ENCODE measurements at places on chromosomes 6 and 20.

- DNase-seq, result no peak
Observed at GRCh38 chr6:135311446-135312200, 130.5 kb downstream of the MYB start.

DNA sequence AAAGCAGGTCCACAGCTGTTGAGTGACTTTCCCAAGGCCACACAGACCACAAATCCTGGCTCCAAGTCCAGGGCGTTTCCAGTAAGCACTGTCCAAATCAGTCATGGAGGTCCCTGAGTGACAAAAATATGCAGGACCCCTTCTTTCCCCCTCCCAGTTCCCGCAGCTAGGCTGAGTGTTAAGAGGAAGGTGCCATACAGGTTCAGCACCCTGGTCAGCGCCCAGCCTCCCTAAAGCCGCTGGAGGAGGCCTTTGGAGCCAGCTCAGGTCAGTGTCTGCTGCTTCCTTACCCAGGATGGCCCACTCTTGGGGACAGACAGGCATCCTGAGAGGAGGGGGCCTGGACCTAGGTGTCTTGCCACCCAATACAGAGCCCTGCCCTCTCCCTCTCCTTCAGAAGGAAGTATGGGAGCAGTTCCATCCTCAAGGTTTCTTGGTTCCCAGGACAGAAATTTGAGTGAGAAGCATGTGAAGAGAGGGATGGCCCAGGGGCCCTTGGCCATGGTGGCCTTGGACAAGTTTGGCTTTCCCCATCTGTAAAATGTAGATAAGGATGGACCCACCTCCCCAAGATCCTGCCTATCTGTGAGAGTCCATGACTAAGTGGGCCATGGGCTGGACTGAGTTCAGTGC is 13.2 kb downstream of the TMEM74B start:
- DNase-seq, result no peak

- no peak for DNase-seq
Observed at GRCh38 chr6:156396068-156396771, 381.0 kb upstream of the ARID1B start.

GRCh38 chr6:45054610-45055009 is 273.5 kb upstream of the RUNX2 start:
- no peak for DNase-seq

DNA sequence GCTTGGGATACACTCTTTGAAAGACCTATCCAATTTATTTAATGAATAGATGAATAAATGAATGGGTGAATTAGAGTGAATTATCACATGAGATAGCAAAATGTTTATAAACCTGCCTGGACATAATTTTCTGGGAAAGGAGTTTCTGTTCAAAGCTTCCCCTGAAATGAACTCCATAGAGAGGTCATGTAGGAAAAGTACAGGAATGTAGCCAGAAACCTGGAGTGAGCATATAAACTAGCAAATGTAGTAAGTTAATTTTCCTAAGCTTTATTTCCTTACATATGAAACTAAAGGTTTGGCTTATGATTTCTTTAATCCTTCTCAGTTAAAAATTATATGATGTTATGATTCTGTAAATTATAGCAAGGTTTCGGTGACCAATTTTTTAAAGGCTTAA is 380.3 kb upstream of the RSPO3 start:
- DNase-seq, result no peak

DNA sequence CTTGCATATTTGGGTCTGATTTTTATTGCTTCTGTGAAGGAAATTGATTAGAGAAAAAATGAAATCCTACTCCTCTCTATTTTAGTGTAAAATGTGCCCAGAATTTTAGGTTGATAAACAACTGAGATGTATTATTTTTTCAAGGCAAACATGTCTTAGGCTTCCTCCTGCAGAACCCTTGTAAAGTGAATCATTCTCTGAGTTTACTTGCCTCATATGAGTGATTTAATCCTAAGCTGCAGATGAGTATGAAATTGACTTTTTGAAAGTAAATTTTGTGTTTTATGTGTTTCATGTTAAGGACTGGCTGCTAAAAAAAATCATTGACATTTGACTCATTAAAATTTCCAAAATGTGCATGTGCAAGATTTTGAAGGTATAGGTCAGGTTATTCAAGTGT is 138.5 kb upstream of the PHACTR1 start:
- no peak for DNase-seq

DNA sequence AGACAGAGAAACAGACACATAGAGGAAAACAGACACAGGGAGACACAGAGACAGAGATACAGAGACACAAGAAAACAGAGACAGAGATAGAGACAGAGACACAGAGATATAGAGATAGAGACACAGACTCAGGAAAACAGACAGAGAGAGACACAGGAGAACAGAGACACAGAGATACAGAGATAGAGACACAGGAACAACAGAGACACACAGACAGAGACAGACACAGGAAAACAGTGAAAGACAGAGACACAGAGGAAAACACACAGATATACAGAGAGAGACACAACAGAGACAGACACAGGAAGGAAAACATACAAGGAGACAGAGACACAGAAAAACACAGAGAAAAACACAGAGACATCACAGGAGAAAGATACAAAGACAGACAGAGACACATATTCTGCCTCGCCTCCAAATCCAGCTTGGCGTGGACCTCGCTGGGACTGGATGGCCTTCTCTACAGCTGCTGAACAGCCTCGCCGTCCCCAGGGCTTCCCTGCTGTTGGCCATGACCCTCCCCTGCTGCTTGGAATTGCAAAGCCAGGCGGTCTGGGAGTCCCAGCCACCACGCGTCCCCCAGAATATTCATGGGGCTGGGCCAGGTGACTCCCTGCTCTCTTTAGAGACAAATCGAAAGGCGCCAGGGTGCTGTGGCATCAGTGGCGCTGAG is 36.8 kb downstream of the NTSR1 start:
- DNase-seq, result no peak

GRCh38 chr6:114249522-114249921 is 93.3 kb downstream of the HS3ST5 start:
- DNase-seq, result no peak

GRCh38 chr6:121730616-121731015 is 295.2 kb downstream of the GJA1 start:
- no peak for DNase-seq

- DNase-seq, result no peak
Observed at GRCh38 chr6:13488015-13488895, 855 bp upstream of the GFOD1 start.

GRCh38 chr20:32162351-32162750 is 45.2 kb downstream of the PLAGL2 start:
- DNase-seq, result no peak

GRCh38 chr6:160735523-160735922 is 33.5 kb downstream of the PLG start:
- DNase-seq, result no peak

DNA sequence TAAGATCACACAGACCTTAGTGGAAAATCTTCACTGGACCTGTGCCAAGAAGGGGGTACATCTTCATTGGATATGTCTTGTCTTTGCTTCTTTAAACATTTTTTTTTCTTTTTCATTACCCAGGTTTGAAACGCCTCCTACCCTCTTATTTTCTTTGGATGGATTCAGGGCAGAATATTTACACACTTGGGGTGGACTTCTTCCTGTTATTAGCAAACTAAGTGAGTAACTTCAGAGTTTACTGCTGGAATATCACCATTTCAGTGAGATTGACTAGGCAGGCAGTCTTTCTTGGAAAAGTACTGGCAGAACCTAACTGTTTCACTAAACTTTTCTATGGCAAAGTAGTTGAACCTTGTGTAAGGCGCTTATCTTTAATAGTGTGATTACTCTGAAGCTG is 47.0 kb downstream of the ENPP1 start:
- no peak for DNase-seq

DNA sequence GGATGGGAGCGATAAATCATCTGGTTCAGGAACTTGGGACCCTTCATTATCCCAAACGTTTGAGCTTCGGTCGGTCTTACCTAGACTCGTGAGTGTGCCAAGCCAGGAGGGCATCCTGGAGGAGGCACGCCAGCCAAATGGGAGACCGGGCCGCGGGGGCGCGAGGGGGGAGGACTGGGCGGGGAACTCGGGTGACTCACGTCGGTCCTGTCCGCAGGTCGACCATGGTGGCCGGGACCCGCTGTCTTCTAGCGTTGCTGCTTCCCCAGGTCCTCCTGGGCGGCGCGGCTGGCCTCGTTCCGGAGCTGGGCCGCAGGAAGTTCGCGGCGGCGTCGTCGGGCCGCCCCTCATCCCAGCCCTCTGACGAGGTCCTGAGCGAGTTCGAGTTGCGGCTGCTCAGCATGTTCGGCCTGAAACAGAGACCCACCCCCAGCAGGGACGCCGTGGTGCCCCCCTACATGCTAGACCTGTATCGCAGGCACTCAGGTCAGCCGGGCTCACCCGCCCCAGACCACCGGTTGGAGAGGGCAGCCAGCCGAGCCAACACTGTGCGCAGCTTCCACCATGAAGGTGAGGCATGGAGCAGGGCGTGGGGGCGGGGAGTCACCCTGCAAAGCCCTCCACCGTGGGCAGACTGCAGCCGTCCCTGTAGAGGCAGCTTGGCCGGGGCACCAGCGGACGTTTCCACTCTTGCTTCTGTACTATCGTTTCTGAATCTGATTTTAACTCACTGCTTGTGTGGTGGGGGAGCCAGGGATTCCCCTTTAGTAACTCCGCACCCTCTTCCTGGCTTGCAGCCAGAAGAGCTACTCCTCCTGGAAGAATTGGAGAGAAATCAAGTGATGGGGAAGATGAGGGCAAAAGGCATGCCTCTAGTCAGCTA is 2.7 kb downstream of the BMP2 start:
- no peak for DNase-seq

DNA sequence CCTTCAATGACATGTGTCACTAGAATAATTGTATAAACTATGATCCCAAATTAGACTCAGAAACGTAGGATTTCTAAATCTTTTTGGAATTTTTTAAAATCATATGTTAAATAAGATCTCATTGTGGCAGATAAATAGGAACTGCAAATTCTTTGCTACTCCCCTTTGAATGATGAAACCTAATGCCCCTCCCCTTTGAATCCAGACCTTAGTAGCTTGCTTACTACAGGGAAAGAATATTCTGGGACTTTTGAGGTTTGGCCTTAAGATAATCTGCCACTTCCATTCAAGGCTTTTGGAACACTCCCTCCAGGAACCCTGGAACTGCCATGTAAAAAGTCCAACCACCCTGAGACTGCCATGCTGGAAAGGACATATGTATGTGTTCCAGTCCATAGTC is 7.1 kb downstream of the TDP2 start:
- no peak for DNase-seq

DNA sequence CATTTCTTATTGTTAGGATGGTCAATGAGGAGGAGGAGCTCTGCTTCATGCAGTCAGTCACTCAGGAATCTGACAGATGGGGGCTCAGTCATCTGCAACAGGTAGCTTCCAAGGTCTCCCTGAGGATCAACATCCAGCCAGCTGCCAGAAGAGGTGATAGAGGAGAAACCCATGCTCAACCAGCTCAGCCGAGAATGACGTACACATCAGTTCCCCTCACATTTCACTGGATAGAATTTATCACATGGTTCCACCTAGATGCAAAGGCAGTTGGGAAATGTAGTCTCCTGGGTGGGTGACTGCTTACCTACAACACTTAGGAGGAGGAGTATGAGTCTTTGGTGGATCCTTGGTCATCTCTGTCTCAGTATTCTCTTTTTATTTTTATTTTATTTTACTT is 144.5 kb downstream of the CEBPB start:
- DNase-seq, result no peak

GRCh38 chr6:170096191-170096802 is 194.6 kb downstream of the DLL1 start:
- DNase-seq, result no peak

GRCh38 chr20:44198872-44199271 is 11.7 kb downstream of the OSER1 start:
- DNase-seq, result no peak

GRCh38 chr20:62219101-62219991 is 732 bp downstream of the HRH3 start:
- no peak for DNase-seq

- no peak for DNase-seq
Observed at GRCh38 chr6:115997990-115998585, 62.6 kb downstream of the FRK start.

- no peak for DNase-seq
Observed at GRCh38 chr6:154736618-154737259, 3.5 kb downstream of the SCAF8 start.

DNA sequence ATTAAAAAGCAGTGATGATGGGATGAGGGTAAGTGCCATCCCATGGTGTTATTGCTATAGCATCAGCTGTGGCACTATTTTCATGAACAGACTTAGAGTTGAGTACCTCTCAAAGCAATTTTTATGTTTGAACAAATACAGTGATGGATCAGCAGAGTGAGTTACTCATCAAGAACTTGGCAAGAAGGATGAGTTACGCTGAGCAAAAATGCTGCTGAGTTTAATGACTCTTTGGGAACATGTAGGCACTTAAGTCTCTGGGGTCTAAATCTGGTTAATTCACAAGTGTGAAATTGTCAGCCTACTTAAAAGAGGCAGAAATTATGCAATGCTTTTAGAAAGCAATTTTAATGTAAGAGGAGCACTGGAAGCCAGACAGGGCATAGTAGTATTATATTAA is 78.5 kb upstream of the AHI1 start:
- DNase-seq, result no peak

- DNase-seq, result no peak
Observed at GRCh38 chr6:43945768-43946080, 175.7 kb downstream of the VEGFA start.

GRCh38 chr20:8132484-8133309 is 631 bp downstream of the PLCB1 start:
- DNase-seq, result peak; percentile 4

DNA sequence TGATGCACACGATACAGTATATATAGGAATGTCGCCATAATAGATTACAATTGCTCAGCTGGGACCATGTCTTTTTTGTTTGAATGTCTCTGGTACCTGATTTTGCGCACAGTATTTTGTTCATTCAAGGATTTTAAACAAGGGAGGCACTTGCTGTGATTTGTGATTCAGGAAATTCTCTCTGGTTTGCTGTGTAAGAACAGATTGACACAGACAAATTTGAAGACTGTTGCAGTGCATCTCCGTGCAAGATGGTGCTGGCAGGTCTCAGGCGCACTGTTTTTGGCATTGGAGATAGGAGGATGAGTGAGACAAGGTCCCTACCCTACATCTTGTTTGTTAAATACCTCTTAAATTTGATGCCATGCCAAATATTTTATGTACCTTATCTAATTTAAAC is 2.5 kb downstream of the MAPRE1 start:
- DNase-seq, result no peak

DNA sequence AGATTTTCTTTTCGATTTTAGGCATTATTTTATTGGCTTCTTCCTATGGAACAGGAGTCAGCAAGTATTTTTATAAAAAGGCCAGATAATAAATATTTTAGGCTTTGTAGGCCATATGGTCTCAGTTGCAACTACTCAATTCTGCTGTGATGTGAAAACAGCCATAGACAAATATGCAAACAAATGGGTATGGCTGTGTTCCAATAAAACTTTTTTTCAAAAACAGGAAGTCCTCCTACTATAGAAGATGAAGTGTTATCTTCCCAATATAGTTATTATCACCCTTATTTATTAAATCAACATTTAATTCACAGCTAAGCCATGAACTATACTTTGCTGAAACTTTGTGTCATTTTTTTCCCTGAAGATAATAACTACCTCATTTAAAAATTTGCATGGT is 57.2 kb downstream of the CHD6 start:
- DNase-seq, result no peak

Measured in stimulated activated CD4-positive, alpha-beta T cell treated with anti-CD3 and anti-CD28 coated beads, TNF-alpha, amount 100 ng/mL, for 1 hour (primary cell).